ENCODE measurements at places on chromosomes 3 and 15. TPM values are rescaled to one million over a fixed set of nuclear protein-coding genes. Genes with fewer than 3 reads are reported as not detected.

ZBTB47 gene
- 25.4 TPM for total RNA-seq

FRMD5 gene
- 1.3 TPM for total RNA-seq

SLC6A1 gene
- not detected for total RNA-seq

BSN gene
- total RNA-seq: under 0.01 TPM

ILDR1 gene
- total RNA-seq: not detected

CCR4 gene
- not detected for total RNA-seq

SORD gene
- total RNA-seq: 17.7 TPM

GOLGA6A gene
- total RNA-seq: not detected

CHAC1 gene
- total RNA-seq: 62.2 TPM

AHSG gene
- not detected for total RNA-seq

RLBP1 gene
- total RNA-seq: not detected

NRROS gene
- 0.32 TPM for total RNA-seq

ZNF80 gene
- total RNA-seq: not detected

TGM4 gene
- total RNA-seq: not detected

GPR156 gene
- total RNA-seq: 0.43 TPM

CEMIP gene
- 131 TPM for total RNA-seq

ZNF620 gene
- 0.86 TPM for total RNA-seq

PSTPIP1 gene
- not detected for total RNA-seq

KCNAB1 gene
- not detected for total RNA-seq

CLEC3B gene
- total RNA-seq: 0.43 TPM

ACSBG1 gene
- total RNA-seq: not detected

C2CD4A gene
- total RNA-seq: not detected

CHRM5 gene
- total RNA-seq: under 0.01 TPM

FOXB1 gene
- total RNA-seq: not detected

ZNF660 gene
- total RNA-seq: 2.9 TPM

GPR27 gene
- total RNA-seq: not detected

ITIH1 gene
- total RNA-seq: not detected

GHRL gene
- 0.32 TPM for total RNA-seq

CCR2 gene
- not detected for total RNA-seq

FAH gene
- 21.9 TPM for total RNA-seq

IGSF10 gene
- 0.97 TPM for total RNA-seq

UCN2 gene
- 6.0 TPM for total RNA-seq

AMIGO3 gene
- 0.43 TPM for total RNA-seq

CORO2B gene
- 9.5 TPM for total RNA-seq

PPP1R14D gene
- total RNA-seq: not detected

SLC28A2 gene
- total RNA-seq: not detected

P3H2 gene
- total RNA-seq: 51.8 TPM

CEP63 gene
- total RNA-seq: 21.9 TPM

KCNMB2 gene
- total RNA-seq: not detected

SCG3 gene
- total RNA-seq: not detected

FGF7 gene
- total RNA-seq: 369 TPM

CFAP20DC gene
- 1.7 TPM for total RNA-seq

PAQR9 gene
- not detected for total RNA-seq

All from fibroblast of villous mesenchyme (primary cell).